ENCODE measurements at places on chromosomes 16 and 17.

GRCh38 chr16:84720177-84720579 lies 20.4 kb downstream of the USP10 start:
- DNase-seq: no peak

DNA sequence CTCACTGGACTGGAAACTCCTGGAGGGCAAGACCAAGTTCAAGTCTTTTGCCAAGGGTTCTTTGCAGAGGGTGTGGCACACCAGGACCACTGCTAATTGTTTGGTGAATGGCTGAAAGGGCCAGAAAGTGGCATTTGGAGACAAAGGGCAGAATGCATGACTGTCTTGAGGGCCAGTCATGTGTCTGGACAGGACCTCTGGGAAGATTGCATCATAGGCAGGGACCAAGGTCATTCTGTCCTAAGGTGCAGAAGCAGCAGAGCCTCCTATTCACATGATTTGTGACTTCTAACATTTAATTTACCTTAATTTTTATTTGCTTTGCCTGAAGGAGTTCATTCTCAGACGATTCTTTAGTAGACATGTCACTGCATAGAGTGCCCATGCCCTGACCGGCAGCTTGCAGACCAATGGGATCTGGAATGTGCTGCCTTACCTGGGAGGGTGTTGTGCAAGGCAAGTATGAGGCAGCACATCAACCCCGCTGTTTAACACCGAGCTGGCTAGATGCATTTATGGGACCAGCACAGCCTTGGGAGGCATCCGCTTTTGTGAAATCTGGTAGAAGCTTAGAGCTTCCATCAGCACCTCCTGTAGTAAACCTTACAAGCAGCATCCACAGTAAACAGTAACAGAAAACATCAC lies 62.3 kb upstream of the MAF start:
- DNase-seq: no peak

DNA sequence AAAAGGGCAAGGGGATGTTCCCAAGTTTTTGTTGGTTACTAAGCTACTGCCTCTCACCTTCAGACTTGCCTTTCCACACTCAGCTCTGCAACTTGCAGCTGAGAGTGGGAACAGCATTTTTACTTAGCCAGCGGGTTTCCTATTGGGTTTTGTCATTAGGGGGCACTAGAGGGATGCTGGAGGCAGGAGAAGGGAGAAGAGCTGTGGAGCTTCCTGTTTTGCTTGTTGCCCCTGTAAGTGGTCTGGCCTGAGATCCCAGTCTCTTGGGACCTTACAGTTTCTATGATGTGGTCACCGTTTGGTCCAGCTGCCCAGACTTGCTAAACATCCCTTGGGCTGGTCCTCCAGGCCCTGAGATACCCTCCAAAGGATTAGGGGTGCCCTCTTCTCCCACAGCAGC lies 209.6 kb upstream of the NLRP1 start:
- peak; percentile 60 for DNase-seq

DNA sequence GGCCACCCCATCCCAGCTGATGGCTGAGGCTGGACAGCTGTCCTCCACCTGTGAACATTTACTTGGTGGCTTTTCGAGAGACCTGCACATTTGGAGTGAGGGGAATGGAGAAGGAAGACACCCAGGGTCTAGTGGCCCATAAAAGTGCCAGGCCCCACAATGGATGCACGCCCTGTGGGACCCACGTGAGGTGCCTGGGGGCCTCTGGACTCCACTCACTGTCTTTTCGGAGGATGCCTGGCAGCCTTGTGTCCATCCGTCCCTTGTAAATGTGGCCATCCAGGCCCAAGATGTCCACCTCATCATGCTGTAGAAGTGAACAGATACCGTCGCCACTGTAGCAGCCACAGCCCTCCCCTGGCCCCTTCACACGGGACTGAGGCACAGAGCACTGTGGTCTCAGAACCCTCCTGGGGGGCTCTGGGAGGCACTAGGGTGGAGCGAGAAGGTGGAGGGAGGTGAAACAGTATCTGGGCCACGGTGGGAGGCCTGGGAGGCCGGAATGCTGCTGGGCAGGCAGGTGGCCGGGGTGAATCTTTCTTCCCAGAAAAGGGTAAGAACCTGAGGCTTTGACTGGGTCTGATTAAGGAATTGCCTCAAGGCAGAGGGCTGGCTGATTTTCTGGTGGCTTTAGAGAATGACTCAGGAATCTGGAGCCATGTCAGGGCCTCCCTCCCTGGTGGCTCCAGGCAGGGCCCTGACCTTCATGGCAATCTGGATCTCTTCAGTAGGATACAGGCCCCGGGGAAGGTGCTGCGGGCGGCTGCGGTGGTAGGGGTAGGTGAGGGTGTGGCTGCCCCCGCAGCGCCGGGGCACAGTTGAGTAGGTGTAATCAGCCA lies 11.5 kb downstream of the UBALD2 start:
- peak; percentile 48 for DNase-seq

DNA sequence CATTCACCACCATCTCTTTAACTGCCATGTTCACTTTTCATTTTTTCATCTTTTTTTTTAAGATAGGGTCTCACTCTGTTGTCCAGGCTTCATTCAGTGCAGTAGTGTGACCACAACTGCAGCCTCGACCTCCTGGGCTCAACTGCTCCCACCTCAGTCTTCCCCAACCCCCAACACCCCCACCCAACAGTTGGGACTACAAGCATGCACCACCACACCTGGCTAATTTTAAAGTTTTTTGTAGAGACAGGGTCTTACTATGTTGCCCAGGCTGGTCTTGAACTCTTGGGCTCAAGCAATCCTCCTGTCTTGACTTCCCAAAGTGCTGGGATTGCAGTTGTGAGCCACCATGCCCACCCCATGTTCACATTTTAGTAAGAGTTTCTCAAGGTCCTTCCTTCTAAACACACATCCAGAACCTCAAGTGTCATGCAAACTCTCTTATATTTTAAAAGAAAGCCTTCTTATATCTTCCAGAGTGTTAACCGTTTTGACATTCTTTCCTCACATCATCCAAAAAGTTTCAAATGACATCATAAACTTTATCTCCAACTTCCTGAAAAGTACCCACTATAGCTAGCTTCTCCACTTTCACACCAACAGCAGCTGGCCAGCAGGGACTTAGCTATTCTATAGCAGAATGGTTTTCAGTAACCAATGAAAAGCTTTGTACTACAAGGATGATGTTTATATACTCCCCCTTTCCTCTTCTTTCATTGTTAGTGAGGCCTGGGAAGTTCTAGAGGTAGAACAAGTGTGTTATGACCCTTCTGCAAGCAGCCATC lies 49.3 kb downstream of the TRAF4 start:
- DNase-seq: no peak

GRCh38 chr16:4437366-4437765 lies 11.7 kb downstream of the DNAJA3 start:
- no peak for DNase-seq
